ENCODE measurements at places on chromosomes 4 and X.

DNA sequence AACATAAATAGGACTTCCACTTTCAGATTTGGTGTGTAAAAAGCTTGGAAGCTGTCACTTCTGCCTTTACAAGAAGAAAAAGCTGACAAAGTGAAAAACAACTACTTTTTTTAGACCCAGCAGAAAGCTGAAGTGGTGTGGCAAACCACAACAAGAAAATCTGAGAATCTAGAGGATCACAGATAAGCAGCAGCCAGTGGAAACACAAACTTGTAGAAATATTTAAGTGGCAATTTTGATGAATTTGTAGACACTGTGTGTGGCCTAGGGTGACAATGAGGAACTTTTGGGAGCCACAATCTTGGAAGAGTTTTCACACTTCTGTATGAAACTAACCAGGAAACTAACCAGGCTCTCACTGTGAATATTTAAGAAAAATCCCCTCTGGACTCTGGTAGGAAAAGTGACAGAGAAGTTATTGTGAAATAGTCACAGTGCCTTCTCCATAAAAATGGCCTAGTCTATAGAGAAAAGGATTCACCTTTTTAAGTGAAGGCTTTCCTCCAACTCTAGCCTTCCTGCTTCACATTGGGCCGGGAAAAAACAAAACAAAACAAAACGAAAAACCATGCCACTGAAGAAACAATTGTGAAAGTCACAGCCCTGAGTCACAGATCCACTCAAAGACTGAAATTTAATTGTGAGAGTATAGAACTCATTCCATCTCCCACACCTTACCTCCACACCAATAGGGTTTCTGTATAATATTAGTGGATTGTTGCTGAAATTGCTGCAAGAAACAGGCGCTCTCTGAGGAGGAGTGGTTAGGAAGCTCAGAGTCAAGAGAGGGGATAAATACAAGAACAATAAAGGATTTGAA lies 26.7 kb upstream of the GUCY1A1 start:
- no peaks in the 10 kb centered on the region for H3K4me1 ChIP-seq
- H3K27ac ChIP-seq, result no peak overlapping the region
- H3K4me3 ChIP-seq, result no peak overlapping the region
- no peaks in the 10 kb centered on the region for H3K36me3 ChIP-seq
- H3K27me3 ChIP-seq, result no peaks in the 10 kb centered on the region
- DNase-seq, result no peak

DNA sequence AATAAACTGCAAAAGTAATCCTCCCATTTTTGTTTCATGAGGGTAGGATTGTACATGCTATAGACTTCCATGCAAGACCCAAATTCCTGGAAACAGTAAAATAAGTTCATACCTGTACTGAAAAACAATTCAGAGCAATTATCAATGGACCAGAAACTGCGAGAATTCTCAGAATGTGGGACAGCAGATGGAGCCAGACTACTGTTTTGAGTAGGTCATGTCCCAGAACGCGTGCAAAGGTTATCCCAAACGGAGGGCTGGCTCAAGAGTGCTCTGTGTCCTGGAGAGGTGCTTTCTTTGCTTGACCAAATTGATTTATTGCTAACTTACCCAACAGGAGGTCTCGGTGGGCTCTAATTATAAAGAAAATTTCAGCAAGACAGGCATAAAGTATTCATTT lies 1.7 kb upstream of the MAGEH1 start:
- no peak overlapping the region for H3K27ac ChIP-seq
- H3K27me3 ChIP-seq, result no peaks in the 10 kb centered on the region
- H3K36me3 ChIP-seq, result no peaks in the 10 kb centered on the region
- DNase-seq, result no peak

- H3K27me3 ChIP-seq, result no peaks in the 10 kb centered on the region
- DNase-seq, result no peak
- H3K36me3 ChIP-seq, result no peaks in the 10 kb centered on the region
- no peaks in the 10 kb centered on the region for H3K4me1 ChIP-seq
- no peak overlapping the region for H3K4me3 ChIP-seq
Measured at GRCh38 chrX:78650906-78651437, 8.2 kb downstream of the RTL3 start.

- no peaks in the 10 kb centered on the region for H3K27me3 ChIP-seq
- no peak overlapping the region for H3K4me3 ChIP-seq
- no peaks in the 10 kb centered on the region for H3K4me1 ChIP-seq
- no peaks in the 10 kb centered on the region for H3K36me3 ChIP-seq
- DNase-seq, result no peak
Measured at GRCh38 chrX:120732461-120732860, 102.6 kb upstream of the C1GALT1C1 start.

- no peak overlapping the region for H3K4me3 ChIP-seq
- H3K27me3 ChIP-seq, result no peaks in the 10 kb centered on the region
- no peak overlapping the region for H3K27ac ChIP-seq
- no peaks in the 10 kb centered on the region for H3K36me3 ChIP-seq
- DNase-seq, result no peak
- no peaks in the 10 kb centered on the region for H3K4me1 ChIP-seq
Measured at GRCh38 chrX:39750256-39750790, 347.4 kb downstream of the BCOR start.

DNA sequence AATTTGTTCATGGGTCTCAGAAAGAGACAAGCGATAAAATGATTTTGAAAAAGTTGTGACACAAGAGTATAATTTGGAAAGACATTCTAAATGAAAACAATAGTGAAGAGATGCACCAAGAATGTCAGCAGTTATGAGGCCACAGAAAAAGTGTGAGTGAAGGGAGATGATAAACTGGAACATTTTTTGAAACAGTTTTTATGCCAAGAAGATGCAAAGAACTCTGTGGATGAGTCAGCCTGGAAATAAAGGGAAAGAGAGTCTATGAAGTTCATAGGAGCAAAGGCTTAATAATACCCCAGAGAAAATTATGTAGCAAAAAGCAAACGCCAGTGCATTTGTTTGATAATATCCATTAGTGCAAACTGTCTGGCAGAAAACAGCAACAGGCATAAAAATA lies 188.4 kb upstream of the TBC1D9 start:
- no peak overlapping the region for H3K4me3 ChIP-seq
- H3K27me3 ChIP-seq, result no peaks in the 10 kb centered on the region
- no peak for DNase-seq
- H3K4me1 ChIP-seq, result no peaks in the 10 kb centered on the region

GRCh38 chrX:65196758-65197360 lies 220.6 kb upstream of the ZC4H2 start:
- no peaks in the 10 kb centered on the region for H3K27me3 ChIP-seq
- H3K4me1 ChIP-seq, result no peaks in the 10 kb centered on the region
- DNase-seq, result no peak
- H3K4me3 ChIP-seq, result no peak overlapping the region
- no peak overlapping the region for H3K27ac ChIP-seq

GRCh38 chr4:27176400-27176799 lies 315.8 kb downstream of the STIM2 start:
- no peaks in the 10 kb centered on the region for H3K36me3 ChIP-seq
- DNase-seq, result no peak
- no peak overlapping the region for H3K27ac ChIP-seq
- no peaks in the 10 kb centered on the region for H3K27me3 ChIP-seq

DNA sequence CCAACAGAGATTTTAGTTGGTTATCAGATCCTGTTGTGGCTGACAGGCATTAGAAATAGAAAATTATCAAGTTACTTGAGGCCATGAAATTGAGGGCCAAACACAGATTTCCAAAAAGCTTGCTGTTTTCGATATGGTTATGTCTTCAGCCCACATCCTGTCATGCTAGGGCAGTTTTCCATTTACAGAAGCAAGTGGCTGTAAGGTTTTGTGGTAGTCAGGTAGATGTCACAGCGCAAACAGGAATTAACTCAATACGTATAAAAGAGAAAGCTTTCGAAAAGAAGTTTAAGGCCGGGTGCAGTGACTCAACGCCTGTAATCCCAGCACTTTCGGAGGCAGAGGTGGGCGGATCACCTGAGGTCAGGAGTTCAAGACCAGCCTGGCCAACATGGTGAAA lies 104.6 kb downstream of the DMD start:
- no peaks in the 10 kb centered on the region for H3K4me1 ChIP-seq
- no peak overlapping the region for H3K27ac ChIP-seq
- no peak overlapping the region for H3K4me3 ChIP-seq

- H3K36me3 ChIP-seq, result peaks cover 22% of the 10 kb centered on the region
- peaks cover 74% of the 10 kb centered on the region for H3K4me1 ChIP-seq
- H3K27me3 ChIP-seq, result no peaks in the 10 kb centered on the region
- H3K27ac ChIP-seq, result no peak overlapping the region
- no peak overlapping the region for H3K4me3 ChIP-seq
- DNase-seq, result no peak
Measured at GRCh38 chr4:109441862-109442458, 8.3 kb downstream of the SEC24B start.

GRCh38 chr4:3291969-3292570 lies 751 bp upstream of the RGS12 start:
- peak; percentile 29 for DNase-seq
- H3K27ac ChIP-seq, result peak overlapping the region; percentile 91
- peaks cover 36% of the 10 kb centered on the region for H3K4me1 ChIP-seq
- H3K36me3 ChIP-seq, result no peaks in the 10 kb centered on the region
- H3K27me3 ChIP-seq, result peaks cover 16% of the 10 kb centered on the region

GRCh38 chr4:6999172-7000086 lies 43.7 kb upstream of the TADA2B start:
- DNase-seq, result no peak
- H3K36me3 ChIP-seq, result peaks cover 93% of the 10 kb centered on the region
- no peak overlapping the region for H3K4me3 ChIP-seq
- no peaks in the 10 kb centered on the region for H3K27me3 ChIP-seq
- no peaks in the 10 kb centered on the region for H3K4me1 ChIP-seq
- H3K27ac ChIP-seq, result no peak overlapping the region

DNA sequence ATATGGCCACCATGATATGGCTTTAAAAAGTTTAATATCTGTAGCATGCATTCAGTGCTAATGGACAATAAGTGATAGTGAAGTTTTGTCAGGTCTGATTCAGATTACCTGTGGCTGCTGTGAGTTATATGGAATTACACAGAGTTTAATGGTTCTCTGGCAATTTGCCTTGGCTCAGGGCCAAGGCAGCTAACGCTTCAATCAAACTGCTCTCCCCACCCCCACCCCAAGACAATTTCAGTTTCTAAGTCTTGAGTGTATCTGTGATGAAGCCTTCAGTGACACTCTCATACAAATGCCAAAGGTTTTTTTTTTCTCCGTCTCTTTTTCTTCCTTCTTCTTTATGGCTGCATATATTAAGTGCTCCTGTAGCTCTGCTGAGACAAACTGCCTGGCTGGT lies 106.6 kb downstream of the SHROOM4 start:
- no peak overlapping the region for H3K4me3 ChIP-seq
- no peak for DNase-seq
- H3K27me3 ChIP-seq, result peaks cover 5% of the 10 kb centered on the region
- H3K36me3 ChIP-seq, result no peaks in the 10 kb centered on the region
- peaks cover 15% of the 10 kb centered on the region for H3K4me1 ChIP-seq
- no peak overlapping the region for H3K27ac ChIP-seq

- peaks cover 15% of the 10 kb centered on the region for H3K36me3 ChIP-seq
- H3K4me3 ChIP-seq, result no peak overlapping the region
- no peak overlapping the region for H3K27ac ChIP-seq
- no peak for DNase-seq
- H3K4me1 ChIP-seq, result no peaks in the 10 kb centered on the region
- H3K27me3 ChIP-seq, result no peaks in the 10 kb centered on the region
Measured at GRCh38 chr4:7569810-7570783, 135.4 kb upstream of the PSAPL1 start.

- H3K27me3 ChIP-seq, result no peaks in the 10 kb centered on the region
- no peak for DNase-seq
- H3K36me3 ChIP-seq, result no peaks in the 10 kb centered on the region
- no peaks in the 10 kb centered on the region for H3K4me1 ChIP-seq
Measured at GRCh38 chr4:73844345-73844744, 7.9 kb downstream of the CXCL6 start.

- no peak overlapping the region for H3K4me3 ChIP-seq
- DNase-seq, result no peak
- H3K27ac ChIP-seq, result peak overlapping the region; percentile 100
- no peaks in the 10 kb centered on the region for H3K36me3 ChIP-seq
Measured at GRCh38 chrX:24145303-24146186, 4.0 kb upstream of the ZFX start.

GRCh38 chr4:47749060-47749459 lies 88.8 kb downstream of the CORIN start:
- no peak for DNase-seq
- H3K27ac ChIP-seq, result no peak overlapping the region
- H3K36me3 ChIP-seq, result no peaks in the 10 kb centered on the region
- H3K4me1 ChIP-seq, result no peaks in the 10 kb centered on the region
- H3K27me3 ChIP-seq, result no peaks in the 10 kb centered on the region

DNA sequence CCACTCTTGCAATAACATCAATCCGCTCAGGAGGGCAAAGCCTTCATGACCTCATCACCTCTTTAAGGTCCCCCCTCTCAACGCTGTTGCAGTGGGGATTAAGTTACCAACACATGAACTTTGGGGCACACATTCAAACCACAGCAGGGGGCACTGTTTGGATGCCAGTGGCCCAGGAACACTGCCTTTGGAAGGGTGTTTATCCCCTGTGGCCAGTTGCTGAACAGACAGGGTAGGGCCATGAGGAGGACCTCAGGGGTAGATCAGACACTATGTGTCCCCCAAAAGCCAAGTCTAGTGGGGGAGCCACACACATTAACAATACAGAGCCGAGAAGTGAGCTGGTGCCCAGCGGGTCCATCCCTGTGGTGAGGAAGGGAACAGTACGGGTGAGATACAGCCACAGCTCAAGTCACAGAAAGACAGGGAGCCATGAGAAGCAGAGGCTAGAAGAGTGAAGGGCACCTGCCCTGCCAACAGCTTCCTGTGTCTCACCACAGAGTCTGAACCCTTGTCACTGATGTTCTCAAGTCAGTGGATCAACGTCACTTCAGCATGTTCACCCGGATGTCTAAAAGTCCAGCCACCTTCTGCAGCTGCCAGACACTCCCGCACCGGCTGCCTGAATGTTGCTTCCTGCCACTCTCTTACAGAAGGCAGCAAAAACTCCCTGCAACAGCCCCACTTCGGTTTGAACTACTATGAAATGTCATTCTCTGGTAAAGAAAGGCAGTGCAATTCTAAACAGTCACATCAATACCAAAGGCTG lies 19.9 kb upstream of the MXD4 start:
- H3K27me3 ChIP-seq, result no peaks in the 10 kb centered on the region
- no peak for DNase-seq
- no peak overlapping the region for H3K4me3 ChIP-seq
- H3K27ac ChIP-seq, result no peak overlapping the region
- H3K36me3 ChIP-seq, result no peaks in the 10 kb centered on the region
- H3K4me1 ChIP-seq, result no peaks in the 10 kb centered on the region

DNA sequence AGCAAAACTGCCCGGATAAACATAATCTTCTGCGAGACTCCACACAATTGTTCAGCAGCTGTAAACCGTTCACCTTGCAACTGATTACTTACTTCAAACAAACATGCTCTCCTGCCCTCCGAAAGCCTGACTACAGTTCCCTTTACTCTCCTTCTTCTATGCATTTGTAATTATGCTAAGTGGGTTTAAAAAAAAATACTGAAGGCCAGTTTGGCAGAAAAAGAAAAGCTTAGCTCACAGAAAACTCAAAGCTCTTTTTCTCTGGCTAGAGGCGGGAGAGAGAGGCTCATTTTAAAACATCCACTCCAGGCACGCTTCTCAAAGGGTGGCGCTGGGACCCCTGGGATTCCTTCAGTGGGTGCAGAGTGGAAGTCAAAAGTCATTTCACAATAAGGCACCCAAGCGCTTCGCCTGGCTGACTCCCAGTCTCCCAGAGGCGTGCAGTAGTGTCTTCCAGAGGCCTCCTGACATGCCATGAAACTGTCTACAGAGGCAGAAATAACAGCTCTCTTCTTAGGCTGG lies 1.9 kb downstream of the DHRSX start:
- peak overlapping the region; percentile 92 for H3K27ac ChIP-seq
- H3K4me1 ChIP-seq, result peaks cover 30% of the 10 kb centered on the region
- DNase-seq, result peak; percentile 35

Data from tibial nerve (tissue), 4 donors.